HFFc6 (cell line): ENCODE measurements at places on chromosomes 7 and 10. TPM values are rescaled to one million over a fixed set of nuclear protein-coding genes. Genes with fewer than 3 reads are reported as not detected.
A peak's percentile ranks its signal among the peaks of the same experiment; 100 is the strongest.

Gene DRGX
- 0.15 to 0.35 TPM (median 0.30 TPM) in 3 replicates for total RNA-seq

Gene KCP
- total RNA-seq, result not detected in 3 replicates

Gene PLPP4
- 17.0 to 31.9 TPM (median 24.5 TPM) in 3 replicates for total RNA-seq

Gene FKBP6
- total RNA-seq, result not detected in 3 replicates

Gene AOAH
- total RNA-seq, result not detected in 3 replicates

Gene LRRC4
- total RNA-seq, result 1.6 TPM in 2 replicates

Gene SAMD9L
- total RNA-seq, result 3.3 to 9.9 TPM (median 4.3 TPM) in 3 replicates

Gene ASB10
- total RNA-seq, result not detected in 3 replicates

Gene GNAT3
- 0.21 TPM in 1 of 3 replicates, not detected in the others for total RNA-seq

- no peak for DNase-seq
Observed at GRCh38 chr10:43054593-43054992, 22.3 kb upstream of the RET start.

GRCh38 chr7:12637819-12638592 lies 49.4 kb upstream of the ARL4A start:
- DNase-seq, result no peak

GRCh38 chr10:117680601-117681000 lies 138.1 kb downstream of the EMX2 start:
- DNase-seq, result no peak

- DNase-seq, result no peak
Observed at GRCh38 chr7:71665716-71666115, 533.8 kb downstream of the GALNT17 start.

- DNase-seq, result no peak
Observed at GRCh38 chr10:44589944-44590449, 205.1 kb upstream of the CXCL12 start.

DNA sequence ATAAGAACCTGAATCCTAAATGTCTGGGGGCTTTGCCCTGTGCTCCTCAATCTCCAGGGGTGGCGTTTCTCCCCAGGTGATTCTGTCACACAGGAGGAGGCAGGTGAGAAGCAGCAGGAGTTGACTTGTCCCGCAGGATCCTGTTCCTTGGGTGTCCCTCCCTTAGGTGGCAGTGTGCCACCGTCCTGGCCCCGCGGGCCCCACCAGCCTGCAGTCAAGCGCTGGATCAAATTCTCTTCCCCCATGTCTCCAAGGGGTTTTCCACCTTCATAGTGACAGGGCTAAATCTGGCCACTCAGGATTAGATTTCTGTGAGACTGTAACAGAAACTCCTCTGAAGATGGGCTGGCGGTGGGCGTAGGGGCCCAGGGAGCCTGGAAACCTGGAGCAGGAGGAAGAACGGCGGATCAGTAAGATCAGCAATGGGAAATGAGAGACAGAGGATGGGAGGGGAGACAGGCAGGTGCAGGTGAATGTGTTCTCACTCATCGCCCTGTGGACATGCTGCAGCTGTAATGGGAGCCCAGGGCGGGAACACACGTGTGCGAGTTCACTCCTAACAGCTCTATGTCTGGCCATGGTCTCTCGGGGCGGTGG lies 329.2 kb upstream of the COBL start:
- DNase-seq, result no peak

- DNase-seq, result no peak
Observed at GRCh38 chr10:49117376-49118070, 2.2 kb upstream of the VSTM4 start.

DNA sequence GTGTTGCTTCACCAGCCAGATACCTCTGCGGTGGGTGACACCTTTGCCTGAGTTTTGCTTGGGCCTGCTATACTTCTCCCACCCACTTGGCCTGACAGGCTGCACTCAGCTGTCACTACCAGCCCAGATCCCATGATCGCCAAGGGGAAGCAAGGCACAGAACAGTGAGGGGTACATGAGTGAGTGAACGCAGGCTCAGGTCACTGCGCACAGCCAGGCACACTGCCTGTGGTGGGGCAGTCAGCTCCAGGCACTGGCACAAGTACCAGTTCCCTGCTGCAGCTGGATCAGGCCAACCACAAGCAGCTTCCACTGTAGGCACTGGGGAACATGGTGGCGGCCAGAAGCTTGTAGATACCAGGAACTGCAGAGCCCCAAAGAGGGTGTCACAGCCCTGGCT lies 441.9 kb upstream of the GRM3 start:
- DNase-seq, result no peak

GRCh38 chr7:123936388-123936787 lies 11.3 kb downstream of the SPAM1 start:
- no peak for DNase-seq

DNA sequence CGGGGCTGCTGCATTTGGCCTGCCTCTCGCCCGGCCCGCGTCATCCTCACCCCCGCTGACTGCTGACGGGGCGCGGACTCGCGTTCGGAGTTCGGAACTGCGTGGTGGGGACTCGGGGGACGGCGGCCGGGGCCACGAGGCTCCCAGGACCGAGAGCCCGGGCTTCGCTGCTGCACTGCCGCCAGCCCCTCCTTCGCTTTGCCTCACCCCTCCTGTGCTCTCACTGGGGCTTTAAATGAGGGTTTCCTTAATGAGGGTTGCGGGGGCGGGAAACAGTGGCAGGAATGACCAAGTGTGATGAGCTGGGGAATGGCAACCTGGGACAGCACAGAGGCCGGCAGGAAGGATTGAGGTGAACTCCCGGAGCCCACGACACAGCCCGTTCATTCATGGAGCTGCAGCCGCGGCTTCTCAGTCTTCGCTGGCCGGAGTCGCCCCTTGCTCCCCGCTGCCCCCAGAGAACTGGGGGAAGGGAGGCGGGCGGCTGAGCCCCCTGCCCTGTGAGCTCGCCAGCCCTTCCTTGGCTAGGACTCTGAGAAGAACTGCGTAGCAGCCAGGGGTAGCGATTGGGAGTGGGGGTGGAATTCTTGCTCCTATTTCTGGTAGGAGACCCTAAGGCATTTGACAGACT lies 1.5 kb upstream of the LRRC4 start:
- no peak for DNase-seq

DNA sequence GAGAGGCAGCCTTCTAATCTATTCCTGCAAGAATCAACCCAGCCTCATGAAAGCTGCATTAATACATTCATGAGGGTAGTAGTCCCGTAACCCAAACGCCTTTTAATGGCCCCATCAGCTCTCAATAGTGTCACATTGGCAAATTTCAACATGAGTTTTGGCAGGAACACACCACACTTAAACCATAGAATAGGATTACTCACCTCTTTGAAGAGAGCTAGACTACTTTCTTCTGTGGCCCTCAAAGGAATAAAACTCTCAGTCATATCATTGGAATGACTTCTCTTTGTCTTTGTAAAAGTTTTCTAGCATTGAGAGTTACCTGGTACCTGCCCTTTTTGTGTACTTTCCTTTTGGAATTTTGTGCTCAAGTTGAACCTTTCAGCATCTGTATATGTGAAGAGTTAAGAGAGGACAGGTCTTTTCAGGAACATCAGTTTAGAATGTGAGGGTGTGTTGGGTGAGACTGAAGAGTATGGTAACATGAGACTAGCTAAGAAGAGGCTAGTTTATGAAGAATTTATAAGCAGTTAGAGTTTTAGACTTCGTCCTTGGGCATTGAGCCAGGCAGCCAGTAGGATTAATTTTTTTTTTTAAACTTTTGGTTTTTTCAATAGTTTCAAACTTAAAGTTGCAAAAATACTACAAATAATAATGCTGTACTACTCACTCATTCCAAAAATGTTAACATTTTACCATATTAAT lies 92.6 kb downstream of the MLLT10 start:
- DNase-seq, result peak; percentile 7

- DNase-seq, result no peak
Observed at GRCh38 chr10:17394854-17395253, 59.5 kb downstream of the ST8SIA6 start.

DNA sequence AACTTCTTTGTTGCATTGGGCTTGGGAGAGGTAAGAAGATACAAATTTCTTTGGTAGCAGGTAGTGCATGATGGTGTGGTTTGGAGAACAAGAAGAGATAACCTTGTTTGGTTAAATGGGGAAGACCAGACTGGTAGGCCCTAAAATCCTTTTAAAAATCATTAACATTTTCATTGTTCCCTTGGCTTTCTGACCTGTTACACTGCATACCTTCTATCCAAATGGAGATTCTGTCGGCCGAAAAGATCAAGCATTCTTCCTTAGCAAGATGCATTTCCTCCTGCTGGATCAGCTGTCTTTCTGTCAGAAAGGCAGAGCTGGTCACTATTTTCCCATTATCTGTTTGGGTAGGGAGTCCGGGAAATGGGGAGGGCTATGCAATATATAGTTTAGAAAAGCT lies 33.7 kb downstream of the AGK start:
- no peak for DNase-seq

GRCh38 chr7:46389146-46389545 lies 468.1 kb upstream of the IGFBP3 start:
- no peak for DNase-seq

- no peak for DNase-seq
Observed at GRCh38 chr7:76053461-76053860, 5.6 kb downstream of the MDH2 start.

GRCh38 chr7:32762925-32763293 lies 128.7 kb downstream of the KBTBD2 start:
- DNase-seq, result no peak

DNA sequence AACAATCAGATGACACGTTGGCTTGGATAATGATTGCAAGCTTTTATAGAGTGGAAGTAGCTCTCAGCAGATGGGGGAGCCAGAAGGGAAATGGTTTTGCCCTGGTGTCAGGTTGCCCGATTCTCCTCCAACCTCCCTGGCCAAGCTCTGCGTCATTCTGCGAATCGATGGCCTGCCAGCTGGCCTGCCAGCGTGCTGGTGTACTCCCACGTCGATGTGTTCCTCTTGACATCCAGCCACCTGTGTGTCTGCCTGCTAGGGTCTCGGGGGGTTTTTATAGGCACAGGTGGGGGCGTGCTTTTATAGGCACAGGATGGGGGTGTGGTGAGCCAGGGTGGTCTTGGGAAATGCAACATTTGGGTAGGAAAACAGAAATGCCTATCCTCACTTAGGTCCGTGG lies 4.6 kb downstream of the NET1 start:
- DNase-seq, result no peak

GRCh38 chr10:27542812-27543211 lies 38.7 kb downstream of the RAB18 start:
- DNase-seq, result peak; percentile 49

GRCh38 chr10:117249493-117250093 lies 8.7 kb downstream of the SLC18A2 start:
- no peak for DNase-seq

DNA sequence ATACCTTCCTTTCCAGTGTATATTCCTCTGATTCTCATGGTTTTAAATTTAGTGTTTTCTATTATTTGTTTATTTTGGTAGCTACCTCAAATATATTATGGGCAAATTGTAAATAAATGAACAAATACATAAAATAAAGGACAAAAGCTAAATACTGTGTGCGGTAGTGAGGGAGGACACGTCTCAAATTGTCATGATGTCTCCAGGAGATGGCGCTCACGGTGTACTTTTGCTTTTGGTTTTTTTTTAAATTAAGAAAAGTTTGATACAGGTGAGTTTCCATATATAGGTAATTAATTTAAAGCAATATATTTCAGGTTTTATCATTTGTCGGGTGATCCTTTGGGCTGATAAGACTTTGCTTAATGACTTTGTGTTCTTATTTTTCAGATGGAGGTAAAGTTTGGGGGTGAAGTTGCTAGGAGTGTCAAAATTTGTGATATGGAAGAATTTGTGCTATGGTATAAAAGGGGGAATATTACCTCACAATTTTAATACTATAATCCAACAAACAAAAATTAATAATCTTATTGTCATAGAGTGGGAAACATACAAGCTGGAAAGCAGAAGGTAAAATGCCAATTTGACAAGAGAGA lies 68.4 kb upstream of the TMEM229A start:
- DNase-seq, result no peak

DNA sequence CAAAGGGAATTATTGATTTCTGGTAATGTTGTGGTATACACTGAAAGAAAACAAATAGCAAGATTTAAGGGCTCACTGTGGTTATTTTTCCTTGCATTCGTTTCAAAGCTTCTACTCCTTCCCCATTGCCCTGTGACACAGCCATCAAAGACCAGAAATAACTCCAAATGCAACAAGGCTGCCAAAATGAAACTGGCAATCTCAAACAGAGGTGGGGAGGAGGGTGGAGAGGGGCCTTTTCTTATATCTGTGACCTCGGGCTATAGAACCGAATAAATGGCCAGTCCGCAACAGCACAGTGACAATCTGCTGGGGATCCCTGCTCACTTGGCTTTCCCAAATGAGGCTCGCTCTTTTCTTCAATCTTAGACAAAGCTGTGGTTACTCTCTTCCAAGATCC lies 17.4 kb upstream of the SPOCK2 start:
- no peak for DNase-seq

- no peak for DNase-seq
Observed at GRCh38 chr10:22301193-22301592, 15.0 kb upstream of the COMMD3 start.

GRCh38 chr7:28738412-28738811 lies 219.7 kb downstream of the TRIL start:
- no peak for DNase-seq

GRCh38 chr10:10870523-10871241 lies 147.0 kb upstream of the CELF2 start:
- no peak for DNase-seq

- DNase-seq, result no peak
Observed at GRCh38 chr10:62005687-62006086, 104.2 kb downstream of the ARID5B start.

DNA sequence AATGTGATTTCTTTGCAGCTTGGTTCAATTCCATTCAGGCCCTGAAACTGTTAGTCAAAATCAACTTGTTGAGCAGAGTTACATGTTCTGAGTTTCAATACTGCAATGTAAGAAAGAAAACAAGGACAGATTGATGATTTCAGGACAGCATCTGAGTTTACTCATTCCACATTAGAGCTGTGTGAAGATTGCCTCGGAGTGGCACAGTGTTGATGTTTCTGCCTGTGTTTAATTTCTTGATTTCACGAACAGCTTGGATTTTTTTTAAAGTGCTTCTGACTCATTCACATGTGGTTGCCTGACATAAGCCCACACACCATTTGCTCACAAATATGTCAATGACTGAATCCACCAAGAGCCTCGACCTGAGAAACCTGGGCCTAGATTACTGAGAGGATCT lies 101.2 kb upstream of the PARD3 start:
- DNase-seq, result peak; percentile 75

DNA sequence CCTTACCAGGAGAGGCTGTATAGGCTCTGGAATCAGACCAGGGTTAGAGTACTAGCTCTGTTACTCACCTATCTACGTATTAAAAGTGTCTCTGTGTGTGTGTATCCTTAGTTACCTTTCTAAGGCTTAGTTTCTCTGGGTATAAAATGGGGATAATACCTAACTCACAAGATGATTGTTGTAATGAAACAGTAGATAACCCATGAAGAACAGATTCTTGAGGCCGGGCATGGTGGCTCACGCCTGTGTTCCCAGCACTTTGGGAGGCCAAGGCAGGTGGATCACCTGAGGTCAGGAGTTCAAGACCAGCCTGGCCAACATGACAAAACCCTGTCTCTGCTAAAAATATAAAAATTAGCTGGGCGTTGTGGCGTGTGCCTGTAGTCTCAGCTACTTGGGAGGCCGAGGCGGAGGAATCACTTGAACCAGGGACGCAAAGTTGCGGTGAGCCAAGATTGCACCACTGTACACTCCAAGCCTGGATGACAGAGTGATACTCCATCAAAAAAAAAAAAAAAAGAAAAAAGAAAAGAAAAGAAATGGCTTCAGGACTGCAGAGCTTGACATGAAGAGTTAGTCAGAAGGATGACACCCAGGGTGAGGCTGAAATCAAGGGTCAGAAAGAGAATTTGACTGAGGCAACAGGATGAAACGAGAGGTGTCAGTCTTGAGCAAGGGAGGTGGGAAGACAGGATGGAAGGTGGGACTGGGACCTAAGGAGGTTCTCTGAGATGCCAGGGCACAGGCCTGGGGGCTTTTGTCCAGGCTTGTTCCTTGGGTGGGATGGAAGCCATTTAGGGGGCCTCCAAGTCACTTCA lies 33.4 kb downstream of the PRKAR2B start:
- no peak for DNase-seq
